ENCODE measurements at places on chromosomes 4 and X.

GRCh38 chrX:104953251-104953650 lies 267.2 kb downstream of the TEX13A start:
- DNase-seq = no peak

- DNase-seq = no peak
Observed at GRCh38 chr4:53240573-53240972, 125.3 kb downstream of the SCFD2 start.

DNA sequence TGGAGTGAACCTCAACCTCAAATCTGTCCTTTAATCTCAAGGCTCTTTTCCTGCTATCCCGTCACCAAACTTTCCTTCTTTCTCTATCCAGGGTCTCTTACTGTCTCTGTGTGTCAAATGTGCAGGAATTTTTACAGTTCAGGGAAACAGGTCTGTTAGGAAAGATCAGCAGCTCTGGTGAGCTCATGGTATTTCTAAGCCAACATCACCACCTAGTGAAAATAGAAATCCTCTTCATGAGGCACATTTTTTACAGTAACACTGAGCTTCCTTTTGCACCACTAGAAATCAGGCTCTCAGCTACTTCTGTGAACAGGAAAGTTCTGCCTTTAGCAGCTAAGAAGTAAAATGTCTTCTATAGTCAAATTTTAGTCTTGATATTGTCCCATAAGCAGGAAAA lies 39.6 kb downstream of the NUDT11 start:
- no peak for DNase-seq

DNA sequence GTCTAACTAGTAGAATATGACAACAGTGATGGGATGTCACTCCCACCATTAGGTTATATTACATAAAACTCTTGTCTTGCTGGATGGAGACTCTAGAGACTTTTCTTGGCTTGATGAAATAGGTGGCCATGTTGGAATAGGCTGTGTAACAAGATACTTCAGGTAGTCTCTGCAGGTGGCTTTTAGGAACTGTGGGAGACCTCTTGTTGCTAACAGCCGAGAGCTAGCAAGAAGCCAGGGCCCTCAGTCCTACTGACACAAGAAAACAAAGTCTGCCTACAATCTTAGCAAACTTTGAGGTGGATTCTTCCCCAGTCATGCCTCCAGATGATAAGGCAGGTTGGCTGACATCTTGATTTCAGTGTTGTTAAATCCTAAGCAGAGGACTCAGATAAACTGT lies 72.5 kb downstream of the GNL3L start:
- DNase-seq = no peak

DNA sequence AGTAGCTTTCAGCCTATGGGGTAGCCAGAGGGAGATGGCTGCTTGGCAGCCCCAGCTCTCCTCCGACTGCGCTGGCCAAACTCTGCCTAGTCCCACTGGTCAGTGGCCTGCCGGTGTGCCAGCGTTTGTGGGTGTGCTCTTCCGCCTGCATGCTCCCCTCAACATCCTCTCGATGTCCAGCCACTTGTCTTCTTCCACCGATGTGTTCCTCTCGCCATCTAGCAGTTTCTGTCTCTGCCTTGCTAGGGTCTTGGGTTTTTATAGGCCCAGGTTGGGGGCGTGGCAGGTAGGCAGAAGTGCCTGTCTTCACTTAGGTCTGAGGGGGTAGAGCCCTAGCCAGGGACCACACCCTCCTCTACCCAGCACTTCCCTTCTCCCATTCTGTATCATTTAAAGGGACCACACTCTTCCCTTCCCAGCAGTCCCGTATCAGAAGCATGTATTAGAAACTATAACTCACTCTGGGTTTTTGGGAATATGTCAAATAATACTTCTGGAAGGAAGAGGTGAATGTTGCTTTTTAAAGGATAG lies 124.4 kb downstream of the KDM6A start:
- DNase-seq = no peak

- no peak for DNase-seq
Observed at GRCh38 chrX:112470551-112470950, 209.2 kb downstream of the LHFPL1 start.

DNA sequence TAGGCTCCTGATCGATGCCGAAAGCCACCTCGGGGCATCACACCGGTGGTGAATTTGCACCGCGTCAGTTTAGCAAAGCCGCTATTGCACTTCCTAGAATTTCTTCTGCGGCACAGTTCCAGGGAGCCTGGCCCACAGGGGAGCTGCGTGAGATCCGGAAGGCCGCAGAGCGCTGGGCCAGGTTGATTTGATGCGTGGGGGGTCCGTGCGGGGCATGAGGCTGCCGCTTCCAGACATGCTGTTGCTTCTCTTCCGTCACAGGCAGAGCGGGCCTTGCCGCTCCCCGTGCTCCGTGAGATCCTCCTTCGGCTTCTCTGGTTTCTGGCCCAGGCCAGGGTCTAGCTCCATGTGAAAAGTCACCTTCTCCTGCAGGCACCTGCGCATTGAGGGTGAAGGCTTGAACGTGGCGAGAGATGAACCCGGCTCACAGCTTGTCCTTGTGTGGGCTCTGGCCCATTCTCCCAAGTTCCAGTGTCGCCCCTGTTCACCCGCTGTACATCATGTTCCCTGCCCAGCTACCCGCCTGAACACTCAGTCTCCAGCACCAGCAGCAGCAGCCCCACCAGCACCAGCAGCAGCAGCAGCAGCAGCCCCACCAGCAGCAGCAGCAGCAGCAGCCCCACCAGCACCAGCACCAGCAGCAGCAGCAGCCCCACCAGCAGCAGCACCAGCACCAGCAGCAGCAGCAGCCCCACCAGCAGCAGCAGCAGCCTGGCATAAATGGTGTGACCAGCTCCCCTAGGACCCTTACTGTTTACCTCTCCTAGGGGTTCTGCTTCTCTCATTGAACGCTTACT lies 131.2 kb downstream of the TRIML1 start:
- no peak for DNase-seq

- DNase-seq = no peak
Observed at GRCh38 chrX:136477026-136477425, 10.7 kb upstream of the BRS3 start.

GRCh38 chr4:43337707-43338106 lies 445.2 kb downstream of the GRXCR1 start:
- DNase-seq = no peak

GRCh38 chr4:76923619-76924357 lies 25.8 kb upstream of the SEPTIN11 start:
- DNase-seq = no peak

GRCh38 chr4:53598901-53599300 lies 7.6 kb upstream of the LNX1 start:
- no peak for DNase-seq

GRCh38 chr4:158300012-158300411 lies 89.7 kb downstream of the TMEM144 start:
- no peak for DNase-seq

- no peak for DNase-seq
Observed at GRCh38 chr4:38842994-38843393, 13.6 kb downstream of the TLR6 start.

- DNase-seq = no peak
Observed at GRCh38 chr4:158268553-158268952, 58.3 kb downstream of the TMEM144 start.

DNA sequence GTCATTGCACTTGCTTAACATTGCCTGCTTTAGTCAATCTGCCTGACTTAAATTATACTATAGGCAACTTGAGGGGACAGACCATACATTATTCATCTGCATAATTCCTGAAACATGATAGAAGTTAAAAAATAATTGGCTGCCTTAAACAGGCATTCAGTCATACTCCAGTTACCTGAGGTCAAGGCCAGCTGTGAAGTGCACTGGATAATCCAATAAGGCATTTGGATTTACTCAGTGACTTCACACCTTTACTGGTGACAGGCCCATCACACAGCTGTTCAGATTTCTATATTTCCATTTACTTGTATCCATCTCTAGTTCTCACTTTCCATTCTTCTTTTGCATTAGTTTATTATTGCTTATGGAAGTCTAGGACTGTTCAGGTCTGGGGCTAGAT lies 2341.6 kb downstream of the PCDH7 start:
- no peak for DNase-seq

DNA sequence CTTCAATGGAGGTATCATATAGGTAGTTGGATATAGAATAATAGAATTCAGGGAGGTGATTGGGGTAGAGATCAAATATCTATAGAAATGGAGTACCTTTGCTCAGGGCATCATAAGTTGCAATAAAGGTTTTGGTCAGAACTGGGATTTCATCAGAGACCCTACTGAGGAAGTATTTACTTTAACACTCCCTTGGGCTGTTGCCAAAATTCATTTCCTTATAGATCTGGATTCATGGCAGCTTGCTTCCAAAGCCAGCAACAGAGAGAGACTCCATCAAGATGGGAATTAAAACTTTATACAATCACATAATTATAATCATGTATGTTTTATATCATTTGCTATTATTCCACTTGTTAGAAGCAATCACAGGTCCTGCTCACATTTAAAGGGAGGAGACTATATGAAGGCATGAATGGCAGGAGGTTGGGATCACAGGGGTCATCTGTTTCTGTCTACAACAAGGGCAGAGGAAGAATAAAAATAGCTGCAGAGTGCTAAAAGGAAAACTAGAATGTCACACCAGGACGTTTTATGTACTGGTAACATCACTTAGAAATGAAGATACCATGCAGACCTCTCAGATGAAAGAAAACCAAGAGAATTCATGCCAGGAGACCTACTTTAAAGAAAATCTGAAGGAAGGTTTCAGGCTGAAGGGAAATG lies 902.1 kb upstream of the LCORL start:
- no peak for DNase-seq

DNA sequence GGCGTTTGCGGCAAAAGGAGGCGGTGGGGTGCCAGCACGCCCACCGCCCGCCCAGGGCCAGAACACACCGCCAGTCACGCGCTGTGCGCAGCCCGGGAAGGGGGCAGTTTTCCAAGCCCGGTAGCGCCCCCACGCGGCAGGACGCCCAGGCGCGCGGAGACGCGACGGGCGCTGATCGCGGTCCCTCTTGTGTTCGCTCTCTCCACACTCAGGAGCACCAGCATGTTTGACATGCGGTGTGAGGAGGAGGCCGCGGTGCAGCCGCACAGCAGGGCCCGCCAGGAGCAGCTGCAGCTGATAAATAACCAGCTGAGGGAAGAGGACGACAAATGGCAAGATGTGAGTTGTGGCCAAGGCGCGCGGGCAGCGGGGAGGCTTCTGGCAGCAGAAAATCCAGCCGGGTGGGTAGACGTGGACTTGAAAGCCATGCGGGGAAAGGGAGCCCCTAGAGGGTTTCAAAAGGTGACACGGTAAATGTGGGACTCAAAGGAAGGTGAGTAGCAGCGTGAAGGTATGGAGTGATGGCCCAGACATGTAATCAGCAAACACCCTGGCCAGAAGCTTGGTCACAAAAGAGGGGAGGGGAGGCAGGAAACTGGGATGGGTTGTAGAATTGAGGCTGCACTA lies 104.1 kb downstream of the PHOX2B start:
- DNase-seq = no peak

GRCh38 chr4:5893004-5893580 lies at the start of gene CRMP1:
Gene CRMP1 (minus strand): TSS chr4:5893086. CDS start chr4:5892969, 117 bp downstream.
- DNase-seq = no peak

DNA sequence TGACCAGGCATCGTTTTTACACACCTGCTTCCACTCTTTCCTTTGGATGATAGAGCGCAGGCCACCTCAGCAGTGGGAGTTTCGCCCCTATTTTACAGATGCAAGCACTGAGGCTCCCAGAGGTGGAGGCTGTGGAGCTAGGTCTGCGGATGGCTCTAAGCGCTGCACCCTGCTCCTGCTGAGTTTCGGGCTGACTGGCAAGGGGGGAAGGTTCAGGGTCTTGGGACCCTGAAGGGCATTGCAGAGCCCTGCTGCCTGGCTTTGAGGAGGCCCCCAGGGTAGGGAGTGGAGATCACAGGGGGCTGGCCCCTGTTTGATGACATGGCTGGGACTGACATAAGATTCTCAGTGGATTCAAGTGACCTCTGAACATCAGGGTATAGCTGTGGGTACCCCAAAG lies 62.8 kb upstream of the NKX1-1 start:
- DNase-seq = no peak

DNA sequence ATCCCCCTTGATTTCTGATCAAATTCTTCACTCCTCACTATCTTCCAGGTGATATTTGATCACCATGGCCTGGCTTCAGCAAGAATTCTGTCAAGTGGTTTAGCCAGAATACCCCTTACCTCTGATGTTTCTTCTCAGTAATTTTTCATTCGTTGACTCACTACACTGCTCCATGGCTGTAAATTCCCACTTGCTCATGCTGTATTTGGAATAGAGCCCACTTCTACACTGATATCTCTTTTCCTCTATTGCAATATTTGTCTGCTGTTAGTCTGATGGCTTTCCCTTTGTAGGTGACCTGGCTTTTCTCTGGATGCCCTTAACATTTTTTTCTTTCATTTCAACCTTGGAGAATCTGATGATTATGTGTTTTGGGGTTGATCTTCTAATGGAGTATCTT lies 73.9 kb upstream of the DIPK2B start:
- DNase-seq = no peak

GRCh38 chr4:2647403-2648158 lies 108.6 kb downstream of the TNIP2 start:
- no peak for DNase-seq

DNA sequence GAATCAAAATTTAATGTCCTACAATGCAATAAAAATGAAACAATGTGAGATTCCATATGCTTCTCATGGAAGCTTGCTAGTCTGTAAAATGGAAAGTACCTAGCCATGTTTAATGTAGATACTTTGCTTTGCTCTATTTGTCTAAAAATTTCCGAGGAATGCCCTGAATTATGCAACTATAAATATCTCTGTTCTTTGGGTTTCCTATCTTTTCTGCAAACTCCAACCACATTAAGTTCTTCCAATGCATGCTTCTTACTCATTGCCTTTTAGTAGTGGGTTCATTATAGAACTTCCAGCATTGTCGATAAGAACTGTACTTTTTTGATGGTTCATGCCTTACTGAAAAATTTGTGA lies 178.3 kb downstream of the RASL11B start:
- DNase-seq = no peak

DNA sequence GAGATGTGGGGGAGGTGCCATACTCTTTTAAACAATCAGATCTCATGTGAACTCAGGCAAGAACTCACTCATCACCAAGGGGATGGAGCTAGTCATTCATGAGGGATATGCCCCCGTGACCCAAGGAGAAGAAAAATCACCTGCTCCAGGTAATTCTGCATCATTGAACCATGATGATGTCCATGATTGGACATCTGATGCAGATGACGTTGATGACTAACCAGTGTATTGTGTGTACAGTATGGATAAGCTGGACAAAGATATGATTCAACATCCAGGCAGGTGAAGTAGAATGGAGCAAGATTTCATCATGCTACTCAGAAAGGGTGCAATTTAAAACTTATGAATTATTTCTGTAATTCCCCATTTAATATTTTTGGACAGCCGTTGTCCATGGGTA lies 286.4 kb upstream of the SMIM31 start:
- DNase-seq = peak; percentile 1

- peak; percentile 68 for DNase-seq
Observed at GRCh38 chrX:133151336-133151735, 54.4 kb upstream of the USP26 start.

GRCh38 chr4:76550966-76551780 lies 116.1 kb downstream of the SHROOM3 start:
- no peak for DNase-seq
